ENCODE measurements at places on chromosomes 7 and 10. TPM values are rescaled to one million over a fixed set of nuclear protein-coding genes. Genes with fewer than 3 reads are reported as not detected.
A peak's percentile ranks its signal among the peaks of the same experiment; 100 is the strongest.

HMX2 gene
- 0.07 TPM for total RNA-seq

PDE6C gene
- not detected for total RNA-seq

GRCh38 chr7:151877911-151878835 is 1.3 kb upstream of the PRKAG2 start:
- no peak for DNase-seq

DNA sequence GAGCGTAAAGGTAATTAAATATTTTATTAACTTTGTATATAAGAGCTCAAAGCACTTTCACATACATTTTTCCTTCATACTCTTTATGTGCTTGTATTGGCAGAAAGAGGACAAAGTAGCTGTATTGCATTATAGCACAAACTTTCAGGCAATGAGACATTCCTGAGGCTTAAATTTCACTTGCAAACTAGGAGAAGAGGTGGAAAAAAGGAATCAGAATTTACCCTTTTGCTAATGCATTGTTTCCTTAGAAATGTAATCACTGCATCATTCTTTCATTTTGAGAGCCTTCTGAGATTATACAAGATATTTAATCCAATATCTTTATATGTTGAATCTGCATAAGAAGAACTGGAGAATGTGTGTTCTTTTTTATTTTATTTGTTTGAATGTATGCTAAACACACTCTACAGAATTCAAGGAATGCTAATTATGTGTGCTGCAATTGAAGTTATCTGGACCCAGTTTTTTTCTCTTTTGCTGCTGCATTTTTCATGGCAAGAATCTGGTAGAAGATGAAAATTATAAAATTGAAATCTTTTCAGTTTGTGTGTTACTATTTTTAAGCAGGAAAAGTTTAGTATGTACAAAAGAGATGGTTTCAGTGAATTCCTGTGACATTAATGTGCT is 185.1 kb downstream of the NXPH1 start:
- DNase-seq, result no peak

ZNF107 gene
- 8.1 TPM for total RNA-seq

DNA sequence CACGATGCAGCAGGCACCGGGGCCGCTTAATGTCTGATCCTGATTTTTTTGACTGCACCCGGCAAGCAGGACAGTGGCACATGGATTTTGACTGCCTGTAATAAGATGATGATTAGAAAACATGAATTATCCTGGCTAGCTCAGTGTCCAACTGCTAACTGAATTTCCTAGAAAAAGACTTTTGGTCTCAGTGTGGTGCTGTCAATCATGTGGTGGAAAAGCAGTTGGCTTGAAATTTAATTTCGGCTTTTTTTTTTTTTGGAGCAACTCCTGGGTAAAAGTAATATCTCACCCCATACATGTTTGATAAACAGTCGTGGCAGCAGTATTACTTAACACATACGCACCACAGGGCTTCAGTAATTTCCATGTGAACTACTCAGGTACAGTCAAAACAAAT is 227.7 kb downstream of the FANK1 start:
- no peak for DNase-seq

GRCh38 chr7:158864833-158865232 is 8.5 kb downstream of the DYNC2I1 start:
- DNase-seq, result no peak

DNA sequence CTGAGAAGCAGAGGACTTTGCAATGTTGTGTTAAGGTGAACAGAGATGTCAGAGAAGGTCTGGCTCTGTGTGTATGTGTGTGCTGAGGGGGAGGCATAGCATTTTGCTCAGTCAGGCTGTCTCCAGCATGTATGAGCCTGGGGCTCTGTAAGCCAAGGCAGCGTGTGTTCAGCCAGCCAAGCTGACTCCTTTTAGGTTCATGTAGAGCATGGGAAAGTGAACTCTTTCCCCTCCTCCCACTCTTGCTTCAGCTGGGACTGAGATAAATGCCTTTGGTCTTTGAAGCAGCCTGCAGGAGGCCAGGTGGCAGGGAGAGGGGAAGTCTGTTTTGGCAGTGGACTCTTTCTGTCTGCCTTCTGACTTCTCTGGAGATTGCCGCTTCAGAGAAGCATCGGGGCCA is 3.8 kb downstream of the SFXN2 start:
- DNase-seq, result no peak

DNA sequence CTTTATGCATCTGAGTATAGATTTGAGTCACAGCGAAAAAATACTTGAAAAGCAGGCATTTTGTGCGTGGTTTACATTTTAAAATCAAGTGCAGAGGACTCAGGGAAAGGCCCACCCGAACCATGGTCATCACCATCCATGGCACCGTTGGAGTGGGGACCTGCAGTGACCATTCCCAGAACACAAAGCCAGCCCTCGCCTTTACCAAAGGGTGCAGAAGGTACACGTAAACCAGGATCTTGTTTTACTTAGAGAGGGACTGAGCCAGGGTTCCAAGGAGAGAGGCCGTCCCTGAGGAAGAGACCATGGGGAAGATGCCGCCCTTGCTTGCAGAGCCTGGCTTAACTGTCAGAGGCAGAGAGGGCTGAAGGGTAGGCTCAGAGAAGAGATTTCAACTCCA is 12.0 kb upstream of the CNPY1 start:
- no peak for DNase-seq

TUBB8 gene
- total RNA-seq, result 0.22 TPM

DNA sequence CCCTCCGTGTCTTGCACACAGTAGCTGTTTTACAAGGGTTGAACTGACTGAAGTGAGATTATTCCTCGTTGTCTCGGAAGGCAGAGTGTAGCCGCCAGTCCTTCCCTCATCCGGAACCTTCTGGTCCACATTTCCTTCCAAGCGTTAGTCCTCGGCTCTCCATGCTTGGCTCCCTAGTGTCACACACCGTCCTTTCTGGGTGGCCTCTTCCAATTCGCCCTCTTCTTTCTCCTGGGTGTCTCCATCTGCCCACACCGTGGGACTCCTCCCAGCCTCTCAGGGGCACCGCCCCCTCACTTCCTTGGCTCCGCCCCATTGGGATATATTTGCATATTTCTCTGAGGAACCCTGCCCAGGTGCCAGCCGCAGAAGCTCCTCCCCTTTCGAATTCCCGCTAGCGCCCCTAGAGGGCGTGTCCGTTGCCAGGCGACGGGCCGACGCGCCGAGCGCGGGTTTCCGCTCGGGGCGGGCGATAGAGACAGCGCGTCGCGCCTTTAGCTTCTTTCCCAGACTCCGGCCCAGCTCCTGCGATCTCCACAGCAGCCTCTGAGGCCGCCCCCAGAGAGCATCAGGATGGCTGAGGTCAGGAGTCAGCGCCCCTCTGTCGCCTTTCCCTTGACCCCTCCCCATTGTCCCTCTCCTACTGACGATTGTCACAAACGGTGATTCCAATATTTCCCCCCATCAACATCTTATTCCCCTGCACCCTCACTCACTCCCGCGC is at the start of gene CFAP58:
TSS of gene CFAP58 (plus strand) at position 509 of the 724 bp plus-strand sequence. CDS start at position 574, 65 bp downstream.
- DNase-seq, result peak; percentile 92

DNA sequence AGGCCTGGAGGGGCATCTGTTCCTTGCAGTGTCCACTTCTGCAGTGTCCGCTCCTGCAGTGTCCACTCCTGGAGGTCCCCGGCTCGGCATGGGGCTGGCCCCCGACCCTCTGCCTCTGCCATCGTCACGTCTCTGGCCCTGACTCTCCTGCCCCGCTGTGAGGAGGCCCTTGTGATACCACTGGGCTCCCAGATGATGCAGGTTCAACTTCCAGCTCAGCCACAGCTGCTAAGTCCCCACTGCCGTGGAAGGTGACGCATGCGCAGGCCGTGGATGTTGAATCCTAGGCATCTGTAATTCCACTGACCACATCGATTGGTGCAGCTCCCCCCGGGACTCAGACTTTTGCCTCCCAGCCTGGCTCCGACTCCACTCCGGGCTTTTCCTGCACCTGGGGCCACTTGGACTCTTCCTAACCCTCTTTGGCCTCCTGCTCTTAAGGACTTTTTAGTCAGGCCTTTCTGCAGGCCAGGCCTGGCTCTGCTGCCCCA is 95.1 kb downstream of the GLRX3 start:
- DNase-seq, result no peak

HOXA9 gene
- total RNA-seq, result 66.1 TPM

GRCh38 chr7:123769371-123769770 is 20.6 kb upstream of the WASL start:
- peak; percentile 94 for DNase-seq
